CMK (cell line): ENCODE measurements at places on chromosomes 3 and 15.

DNA sequence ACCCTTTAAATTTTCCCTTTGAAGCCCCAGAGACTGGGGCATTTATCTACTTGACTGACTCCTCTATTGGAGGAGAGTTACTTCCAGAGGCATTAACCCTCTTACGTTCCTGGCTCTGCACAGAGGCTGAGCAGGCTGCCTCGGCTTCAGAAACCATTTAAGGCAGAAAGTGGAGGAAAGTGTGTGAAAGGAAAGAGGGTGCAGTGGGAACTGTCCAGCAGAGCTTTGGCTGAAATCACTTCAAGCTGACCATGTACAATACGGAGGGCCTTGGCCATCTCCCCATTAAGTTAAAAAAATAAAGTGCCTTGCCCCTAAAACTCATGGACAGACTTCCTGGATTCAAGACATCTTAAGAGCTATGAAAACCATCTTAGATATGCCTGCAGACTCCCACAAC lies 238.7 kb downstream of the SV2B start:
- DNase-seq: no peak

DNA sequence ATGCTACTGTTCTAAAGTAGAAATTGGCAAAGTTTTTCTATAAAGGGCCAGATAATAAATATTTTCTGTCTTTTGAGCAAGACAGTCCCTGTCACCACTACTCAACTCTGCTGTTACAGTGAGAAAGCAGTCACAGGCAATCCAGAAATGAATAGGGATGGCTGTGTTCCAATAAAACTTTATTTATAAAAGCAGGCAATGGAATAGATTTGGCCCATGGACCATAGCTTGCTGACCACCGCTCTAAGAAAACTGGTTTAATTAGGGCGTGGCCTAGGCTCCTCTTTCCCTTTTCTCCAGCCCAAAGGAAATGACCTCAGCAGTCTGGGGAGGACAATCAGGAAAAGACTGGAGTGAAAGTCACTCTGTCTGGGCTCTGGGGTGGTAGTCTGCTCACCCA lies 183.8 kb downstream of the MEGF11 start:
- DNase-seq: no peak

- no peak for DNase-seq
These were observed 28.2 kb downstream of the GRAMD2A start for GRCh38 chr15:72169236-72169920.

GRCh38 chr3:108223928-108224327 lies 1.7 kb upstream of the IFT57 start:
- DNase-seq: no peak

DNA sequence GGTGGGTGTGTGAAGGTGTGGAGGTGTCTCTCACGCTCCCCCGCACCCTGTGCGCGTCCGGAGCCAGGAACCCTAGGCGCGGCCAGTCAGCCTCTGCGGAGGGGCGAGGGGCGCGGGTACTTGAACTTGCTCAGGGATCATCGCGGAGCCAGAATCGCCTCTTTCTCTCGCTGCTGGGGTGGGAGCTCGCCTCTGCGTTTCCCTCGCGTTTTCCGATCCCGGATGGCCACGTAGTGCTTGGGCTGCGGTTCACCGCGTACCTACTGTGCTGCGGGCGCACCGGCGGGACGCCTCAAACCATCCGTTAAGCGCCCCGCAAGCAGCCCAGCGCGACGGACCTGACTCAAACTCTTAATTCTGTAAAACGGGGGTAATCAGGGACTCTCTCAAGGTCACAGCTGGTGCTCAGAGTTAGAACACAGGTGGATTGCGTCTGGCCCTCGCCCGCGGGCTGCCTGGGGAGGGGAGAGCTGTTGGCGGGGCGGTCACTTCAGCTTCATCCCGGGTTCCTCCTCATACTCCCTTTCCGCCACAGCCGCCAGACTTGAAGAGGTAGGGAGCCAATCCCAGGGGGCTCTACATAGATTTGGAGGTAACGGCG lies 686 bp downstream of the MYRIP start:
- no peak for DNase-seq

GRCh38 chr3:156582532-156583183 lies 27.7 kb upstream of the SSR3 start:
- DNase-seq: no peak

- no peak for DNase-seq
These were observed 5.6 kb downstream of the GABRB3 start for GRCh38 chr15:26767169-26767670.

DNA sequence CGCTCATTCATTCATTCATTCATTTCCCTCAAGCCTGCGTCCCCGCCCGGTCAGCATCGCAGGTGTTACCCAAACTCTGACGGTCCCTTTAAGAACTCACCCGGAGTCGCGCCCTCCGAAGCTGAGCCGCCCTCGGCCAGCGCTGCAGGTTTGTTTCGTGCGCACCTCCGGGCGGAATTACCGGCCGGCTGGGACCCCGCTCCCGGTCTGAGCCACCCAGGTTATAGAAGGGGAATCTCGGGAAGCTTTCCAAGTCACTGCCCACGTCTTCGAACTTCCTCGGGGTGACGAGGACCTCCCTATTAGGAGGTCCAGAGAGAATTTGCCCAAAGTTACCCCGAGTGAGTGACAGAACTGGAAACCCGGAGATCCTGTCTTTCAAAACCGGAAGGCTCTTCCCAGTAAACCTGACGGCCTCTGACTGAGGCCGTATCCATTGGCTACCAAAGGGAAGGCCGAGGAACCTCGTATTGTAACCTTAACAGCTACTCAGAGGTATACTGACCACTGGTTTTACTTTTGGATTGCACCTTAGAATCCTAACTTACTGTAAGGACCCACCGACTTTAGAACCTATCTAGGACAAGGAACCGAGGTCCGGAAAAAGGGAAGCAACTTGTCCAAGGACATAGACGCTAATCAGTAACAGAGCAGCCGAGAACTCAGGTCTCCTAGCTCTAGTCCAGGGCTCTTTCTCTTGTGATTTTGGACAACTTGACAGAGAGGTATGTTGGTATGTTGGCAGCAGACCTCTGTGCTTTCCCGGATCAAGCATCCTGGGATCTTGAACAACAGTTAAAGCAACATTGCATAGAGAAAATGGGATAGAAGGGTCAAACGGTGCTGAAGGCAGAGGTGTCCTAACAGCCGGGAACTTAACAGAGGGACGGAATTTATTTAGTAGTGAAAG lies 788 bp upstream of the DLG1 start:
- DNase-seq: no peak

- DNase-seq: no peak
These were observed 21.8 kb downstream of the CD200 start for GRCh38 chr3:112354642-112355306.
